ENCODE measurements at places on chromosomes 1 and 21.

DNA sequence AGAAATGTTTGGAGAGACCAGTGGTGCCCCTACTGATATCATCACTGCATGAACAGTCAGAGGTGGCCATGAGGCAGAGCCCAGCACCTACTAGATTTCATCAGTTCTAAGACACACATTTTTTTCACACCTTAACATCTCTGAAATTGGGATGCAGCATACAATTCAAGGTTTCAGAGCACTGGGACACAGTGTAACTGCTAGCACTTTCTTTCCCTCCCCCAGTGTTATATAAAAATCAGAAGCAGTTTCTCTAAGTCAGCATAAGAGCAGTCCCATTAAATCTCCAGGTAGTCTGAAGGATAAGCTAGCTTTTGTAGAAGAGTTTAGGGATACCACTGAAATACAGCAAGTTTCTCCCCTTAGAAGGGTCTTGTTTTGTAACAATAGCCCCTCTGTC is 10.0 kb upstream of the ANGPTL7 start:
- DNase-seq: no peak

- DNase-seq: no peak
Measured at GRCh38 chr1:37052120-37052519, 17.8 kb upstream of the GRIK3 start.

DNA sequence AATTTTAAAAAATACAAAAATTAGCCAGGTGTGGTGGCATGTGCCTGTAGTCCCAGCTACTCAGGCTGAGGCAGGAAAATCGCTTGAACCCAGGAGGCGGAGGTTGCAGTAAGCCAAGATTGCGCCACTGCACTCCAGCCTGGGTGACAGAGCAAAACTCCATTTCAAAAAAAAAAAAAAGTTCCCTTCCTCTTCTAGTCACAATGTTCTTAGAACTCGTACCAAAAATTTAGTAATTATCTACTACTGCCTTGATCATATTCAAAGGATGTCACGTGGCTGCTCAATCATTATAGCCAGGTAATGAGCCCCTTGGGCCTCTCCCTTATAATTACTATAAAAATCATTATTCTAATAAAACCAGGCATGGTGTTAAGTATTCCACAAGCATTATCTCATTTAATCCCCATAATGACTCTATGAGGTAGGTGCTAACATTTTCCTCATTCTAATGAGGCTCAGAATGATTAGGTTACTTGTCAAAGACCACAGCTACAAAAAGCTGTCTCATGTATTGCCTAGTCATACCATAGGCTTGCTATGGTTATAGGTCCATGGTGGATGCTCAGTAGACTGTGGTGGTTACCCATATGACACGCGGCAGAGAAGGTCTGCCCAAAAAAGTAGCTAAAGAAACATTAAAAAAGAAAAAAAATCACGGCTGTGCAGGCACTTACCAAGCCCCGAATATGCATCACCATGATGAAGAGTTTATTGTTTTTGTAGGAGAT is 15.5 kb upstream of the PPP1R15B start:
- DNase-seq: no peak

DNA sequence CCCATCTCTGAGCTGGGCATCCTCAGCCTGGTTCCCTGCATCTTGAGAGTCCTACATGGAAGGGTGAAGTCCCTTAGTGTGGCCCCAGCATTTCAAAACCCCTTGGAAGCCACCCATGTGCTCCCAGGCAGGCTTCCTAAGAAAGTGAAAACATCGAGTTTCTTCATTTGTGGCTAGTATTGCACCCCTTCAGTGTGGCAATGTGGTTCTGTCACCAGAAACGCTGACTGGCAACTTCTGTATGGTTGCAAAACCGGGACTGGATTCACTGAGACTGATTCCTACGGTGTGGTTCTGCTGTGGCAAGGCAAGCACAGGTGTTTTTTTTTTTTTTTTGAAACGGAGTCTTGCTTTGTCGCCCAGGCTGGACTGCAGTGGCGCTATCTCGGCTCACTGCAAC is 9.0 kb upstream of the IFNGR2 start:
- no peak for DNase-seq

DNA sequence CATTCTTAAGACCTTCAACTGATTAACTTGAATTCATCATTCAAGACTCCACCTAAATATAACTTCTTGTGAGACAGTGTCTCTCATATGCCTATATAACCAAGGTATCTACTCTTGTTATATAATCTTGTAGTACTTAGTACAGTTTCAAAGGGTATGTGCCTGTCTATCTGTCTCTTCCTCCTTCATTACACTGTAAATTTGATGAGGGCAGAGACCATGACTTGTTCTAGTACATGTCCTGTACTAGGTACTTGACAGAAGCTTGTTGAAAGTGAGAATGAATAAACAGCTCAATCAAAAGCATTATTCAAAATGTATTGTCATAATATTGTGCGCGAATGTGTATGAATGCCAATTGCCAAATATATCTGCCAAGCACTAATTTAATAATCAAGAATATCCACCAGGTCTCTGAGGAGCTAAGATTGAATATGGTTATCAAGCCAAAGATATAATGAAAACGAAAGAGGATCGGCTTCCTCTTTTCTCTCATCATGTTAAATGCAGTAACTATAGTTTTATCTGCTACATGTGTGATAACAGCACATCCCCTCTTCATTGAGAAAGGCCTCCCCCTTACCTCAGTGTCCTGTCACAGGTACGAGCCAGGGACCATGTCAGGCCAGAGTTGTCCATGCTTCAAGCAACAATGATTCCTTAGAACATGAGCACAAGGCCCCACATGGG is 117.3 kb downstream of the UCHL5 start:
- DNase-seq: no peak
